Bone marrow (tissue), 2 donors: ENCODE measurements at places on chromosomes 12 and 14.

GRCh38 chr14:88130057-88130432, 125.1 kb downstream of the GPR65 start:
- DNase-seq = no peak

DNA sequence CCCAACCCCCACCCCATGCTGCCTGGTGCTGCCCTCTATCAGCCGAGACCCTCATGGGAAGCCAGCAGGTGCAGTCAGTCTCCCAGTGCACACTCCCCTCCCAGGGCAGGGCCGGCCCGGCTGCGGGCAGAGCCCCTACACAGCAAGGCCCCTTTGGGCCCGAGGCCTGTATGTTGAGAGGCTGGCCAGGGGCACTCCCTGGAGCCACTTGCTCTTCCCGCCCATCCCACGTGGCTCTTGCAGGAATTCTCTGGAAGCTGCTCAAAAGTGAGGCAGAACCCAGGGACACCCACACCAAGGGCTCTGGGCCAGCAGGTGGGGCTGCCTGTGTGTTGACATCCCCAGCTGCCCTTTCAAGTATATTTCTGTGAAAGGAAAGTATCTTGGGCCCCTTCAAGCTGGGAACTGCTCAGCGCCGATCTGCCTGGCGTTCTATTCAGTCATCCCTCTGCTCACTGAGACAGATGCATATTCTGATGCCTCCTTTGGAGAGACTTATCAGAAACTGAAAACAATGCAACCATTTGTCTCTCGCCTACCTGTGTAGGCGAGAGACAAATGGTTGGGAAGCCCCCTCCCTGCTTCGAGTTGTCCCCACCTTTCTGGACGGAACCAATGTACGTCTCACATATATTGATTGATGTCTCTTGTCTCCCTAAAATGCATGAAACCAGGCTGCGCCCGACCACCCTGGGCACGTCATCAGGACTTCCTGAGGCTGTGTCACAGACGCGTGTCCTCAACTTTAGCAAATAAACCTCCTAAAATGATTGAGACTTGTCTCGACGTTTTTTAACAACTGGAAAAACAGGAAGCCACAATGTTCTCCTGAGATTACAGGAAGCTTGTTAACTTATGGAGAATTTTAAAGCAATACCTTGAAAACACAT, 6.0 kb downstream of the GPR132 start:
- no peak for DNase-seq

DNA sequence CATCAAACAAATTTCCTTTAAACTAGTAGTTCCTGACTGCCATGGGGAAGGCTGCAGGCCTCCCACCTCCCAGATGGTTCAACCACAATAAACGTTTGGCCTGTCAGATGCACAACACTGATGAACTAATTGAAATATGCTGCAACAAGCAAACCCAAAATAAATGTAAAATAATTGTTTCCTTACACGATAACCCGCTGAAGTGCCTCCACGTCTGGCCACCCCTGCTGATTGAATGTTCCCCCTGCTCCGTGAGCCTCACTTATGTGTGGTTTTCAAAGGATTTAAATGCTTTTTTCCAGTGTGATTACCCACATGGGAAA, 8.4 kb downstream of the PITPNM2 start:
- DNase-seq = no peak

- DNase-seq = no peak
Measured at GRCh38 chr12:68957273-68957672, 24.3 kb upstream of the CPM start.
